ENCODE measurements at places on chromosomes 2 and 18. TPM values are rescaled to one million over a fixed set of nuclear protein-coding genes. Genes with fewer than 3 reads are reported as not detected.

The SLC23A3 gene
- polyA plus RNA-seq, result 2.4 TPM

The RIT2 gene
- not detected for polyA plus RNA-seq

The GATA6 gene
- polyA plus RNA-seq, result 0.28 TPM

The ASPRV1 gene
- polyA plus RNA-seq, result 1.5 TPM

The ALPI gene
- polyA plus RNA-seq, result not detected

The L3MBTL4 gene
- 0.15 TPM for polyA plus RNA-seq

The ARHGAP15 gene
- polyA plus RNA-seq, result 0.21 TPM

The EEF1B2 gene
- polyA plus RNA-seq, result 857 TPM

The CSRNP3 gene
- polyA plus RNA-seq, result 0.61 TPM

The IL1F10 gene
- 0.37 TPM for polyA plus RNA-seq

The DPYSL5 gene
- not detected for polyA plus RNA-seq

- peak overlapping the region; percentile 31 for H3K27ac ChIP-seq
- H3K27me3 ChIP-seq, result no peaks in the 10 kb centered on the region
- H3K36me3 ChIP-seq, result peaks cover under 1% of the 10 kb centered on the region
- DNase-seq, result no peak
- H3K4me1 ChIP-seq, result peaks cover 27% of the 10 kb centered on the region
- H3K4me3 ChIP-seq, result no peak overlapping the region
Measured at GRCh38 chr18:47912343-47912742, 18.1 kb downstream of the SMAD2 start.

DNA sequence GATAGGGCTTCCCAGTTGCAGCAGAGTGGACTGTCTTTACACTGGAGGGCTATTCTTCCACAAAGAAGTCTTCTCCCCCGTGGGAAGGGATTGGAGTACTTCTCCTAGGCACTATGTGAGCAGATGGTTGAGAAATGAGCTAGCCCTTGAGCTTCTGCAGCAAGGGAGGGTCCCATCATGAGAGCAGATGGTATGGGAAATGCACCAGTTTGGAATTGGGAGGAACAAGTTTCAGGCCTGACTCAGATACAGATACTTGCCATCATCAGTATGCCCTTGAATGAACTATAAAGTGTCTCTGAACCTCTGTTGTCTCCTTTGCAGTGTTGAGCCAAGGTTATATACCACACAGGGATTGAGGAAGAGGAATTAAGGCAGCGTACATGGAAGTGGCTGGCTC, 757.4 kb downstream of the RNF144A start:
- DNase-seq, result no peak
- H3K27me3 ChIP-seq, result no peaks in the 10 kb centered on the region
- no peaks in the 10 kb centered on the region for H3K4me1 ChIP-seq
- H3K4me3 ChIP-seq, result no peak overlapping the region
- no peak overlapping the region for H3K27ac ChIP-seq

- no peak overlapping the region for H3K27ac ChIP-seq
- no peak overlapping the region for H3K4me3 ChIP-seq
- DNase-seq, result no peak
- no peaks in the 10 kb centered on the region for H3K27me3 ChIP-seq
- H3K4me1 ChIP-seq, result peaks cover 10% of the 10 kb centered on the region
Measured at GRCh38 chr2:152647552-152647951, 69.7 kb downstream of the PRPF40A start.

- H3K27me3 ChIP-seq, result peaks cover 5% of the 10 kb centered on the region
- H3K27ac ChIP-seq, result no peak overlapping the region
- DNase-seq, result no peak
- H3K36me3 ChIP-seq, result peaks cover 9% of the 10 kb centered on the region
- H3K4me3 ChIP-seq, result no peak overlapping the region
- peaks cover 11% of the 10 kb centered on the region for H3K4me1 ChIP-seq
Measured at GRCh38 chr2:240457223-240458043, 22.0 kb downstream of the GPC1 start.

DNA sequence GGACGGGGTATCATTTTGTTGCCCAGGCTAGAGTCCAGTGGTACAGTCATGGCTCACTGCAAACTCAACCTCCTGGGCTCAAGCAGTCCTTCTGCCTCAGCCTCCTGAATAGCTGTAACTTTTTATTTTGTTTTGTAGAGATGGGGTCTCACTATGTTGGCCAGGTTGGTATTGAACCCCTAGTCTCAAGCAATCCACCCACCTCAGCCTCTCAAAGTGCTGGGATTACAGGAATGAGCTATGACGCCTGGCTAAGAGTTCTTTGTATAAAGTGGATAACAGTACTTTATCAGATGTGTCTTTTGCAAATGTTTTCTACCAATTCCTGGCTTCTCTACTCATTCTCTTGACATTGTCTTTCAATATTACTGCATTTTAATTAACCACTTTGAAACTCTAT, 17.1 kb upstream of the NT5DC4 start:
- H3K27ac ChIP-seq, result no peak overlapping the region
- no peaks in the 10 kb centered on the region for H3K27me3 ChIP-seq
- no peaks in the 10 kb centered on the region for H3K36me3 ChIP-seq
- H3K4me3 ChIP-seq, result no peak overlapping the region

GRCh38 chr2:144682248-144682647, 162.3 kb upstream of the ZEB2 start:
- no peak for DNase-seq
- no peaks in the 10 kb centered on the region for H3K27me3 ChIP-seq
- H3K27ac ChIP-seq, result peak overlapping the region; percentile 26
- no peak overlapping the region for H3K4me3 ChIP-seq
- peaks cover 25% of the 10 kb centered on the region for H3K4me1 ChIP-seq

DNA sequence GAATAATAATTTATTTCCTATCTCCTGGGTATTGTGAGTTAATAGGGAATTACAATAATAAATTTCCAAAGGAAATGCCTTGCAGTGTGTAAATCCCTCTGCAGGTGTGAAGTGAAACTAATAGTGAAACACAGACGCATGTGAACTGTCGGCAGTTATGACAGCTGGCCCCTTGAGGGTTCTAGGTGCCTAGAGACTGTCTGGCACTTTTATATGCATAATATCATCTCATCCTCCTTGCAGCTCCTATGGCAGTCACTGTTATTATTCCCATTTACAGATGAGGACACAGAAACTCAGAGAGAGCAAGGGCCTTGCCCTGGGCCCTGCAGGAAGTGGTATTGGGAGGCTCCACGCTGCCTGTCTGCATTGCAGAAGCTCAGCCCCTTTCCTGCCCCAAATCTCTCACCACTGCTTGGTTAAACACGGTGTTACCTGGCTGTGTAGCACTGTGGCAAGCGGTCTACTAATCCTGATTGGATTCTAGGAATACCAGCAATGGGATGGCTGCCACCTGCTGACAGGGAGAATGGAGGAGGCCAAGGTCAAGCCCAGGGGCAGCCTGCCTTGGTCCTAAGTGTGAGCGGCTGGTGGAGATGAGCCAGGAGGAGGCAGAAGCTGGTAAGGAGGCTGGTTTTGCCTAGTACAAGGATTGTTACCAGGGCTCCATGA, 32.8 kb upstream of the ACKR3 start:
- DNase-seq, result no peak
- no peak overlapping the region for H3K4me3 ChIP-seq
- H3K27me3 ChIP-seq, result no peaks in the 10 kb centered on the region
- H3K36me3 ChIP-seq, result no peaks in the 10 kb centered on the region
- H3K4me1 ChIP-seq, result peaks cover 9% of the 10 kb centered on the region

DNA sequence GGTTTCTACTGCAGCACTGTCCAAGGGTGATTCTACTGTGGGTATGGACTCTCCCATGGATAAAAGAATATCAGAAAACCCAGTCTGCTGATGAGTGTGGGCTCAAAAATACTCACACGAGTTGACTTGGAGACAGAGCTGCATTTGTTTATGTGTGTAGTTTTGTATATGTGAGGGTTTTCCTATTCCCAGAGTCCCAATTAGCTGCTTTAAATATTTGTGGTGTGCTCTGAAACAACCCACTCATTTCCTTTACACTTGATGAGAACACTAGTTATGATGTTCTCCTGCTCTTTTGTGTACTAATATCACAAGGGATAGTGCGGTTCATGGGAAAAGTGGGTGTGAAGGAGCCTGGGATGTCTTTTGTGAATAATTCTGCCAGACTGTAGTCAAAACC, 337.3 kb downstream of the PLCL1 start:
- H3K27me3 ChIP-seq, result no peaks in the 10 kb centered on the region
- DNase-seq, result no peak
- H3K36me3 ChIP-seq, result no peaks in the 10 kb centered on the region
- no peak overlapping the region for H3K27ac ChIP-seq
- no peak overlapping the region for H3K4me3 ChIP-seq
- no peaks in the 10 kb centered on the region for H3K4me1 ChIP-seq

GRCh38 chr2:240286596-240286995, 146.1 kb upstream of the OTOS start:
- H3K27ac ChIP-seq, result no peak overlapping the region
- H3K4me3 ChIP-seq, result no peak overlapping the region
- H3K27me3 ChIP-seq, result peaks cover 8% of the 10 kb centered on the region

DNA sequence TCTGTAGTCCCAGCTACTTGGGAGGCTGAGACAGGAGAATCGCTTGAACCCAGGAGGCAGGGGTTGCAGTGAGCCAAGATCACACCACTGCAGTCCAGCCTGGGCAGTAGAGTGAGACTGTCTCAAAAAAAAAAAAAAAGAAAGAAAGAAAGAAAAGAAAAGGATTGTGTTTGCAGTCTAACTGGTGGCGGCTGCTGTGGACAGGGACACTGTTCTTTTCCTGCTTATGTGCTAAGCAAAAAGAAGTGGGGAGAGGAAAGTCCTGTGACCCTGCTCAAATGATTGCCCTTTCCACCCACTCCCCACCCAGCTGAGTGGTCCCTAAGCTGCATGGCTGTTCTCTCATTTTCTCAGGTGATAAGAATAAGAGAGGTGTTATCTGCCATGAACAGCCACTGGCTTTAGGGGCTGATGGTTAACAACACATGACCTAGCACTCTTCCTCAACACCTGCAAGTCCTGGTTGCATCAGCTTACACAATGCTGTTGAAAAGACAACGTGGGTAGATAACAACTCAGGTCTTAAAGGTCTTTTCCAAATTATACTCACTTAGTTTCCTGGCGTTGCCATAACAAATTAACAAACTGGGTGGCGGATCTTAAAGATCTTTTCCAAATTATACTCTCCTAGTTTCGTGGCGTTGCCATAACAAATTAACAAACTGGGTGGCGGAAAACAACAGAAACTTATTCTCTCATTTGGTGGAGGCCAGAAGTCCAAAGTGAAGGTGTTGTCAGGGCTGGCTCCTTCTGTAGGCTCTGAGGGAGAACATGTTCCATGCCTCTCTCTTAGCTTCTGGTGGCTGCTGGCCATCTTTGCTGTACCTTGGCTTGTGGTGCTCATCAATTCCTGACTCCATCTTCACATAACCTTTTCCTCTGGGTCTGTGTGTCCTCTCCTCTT, 90.3 kb upstream of the RTN4 start:
- H3K27me3 ChIP-seq, result no peaks in the 10 kb centered on the region
- DNase-seq, result no peak
- no peak overlapping the region for H3K4me3 ChIP-seq
- H3K36me3 ChIP-seq, result no peaks in the 10 kb centered on the region
- H3K27ac ChIP-seq, result no peak overlapping the region
- no peaks in the 10 kb centered on the region for H3K4me1 ChIP-seq

DNA sequence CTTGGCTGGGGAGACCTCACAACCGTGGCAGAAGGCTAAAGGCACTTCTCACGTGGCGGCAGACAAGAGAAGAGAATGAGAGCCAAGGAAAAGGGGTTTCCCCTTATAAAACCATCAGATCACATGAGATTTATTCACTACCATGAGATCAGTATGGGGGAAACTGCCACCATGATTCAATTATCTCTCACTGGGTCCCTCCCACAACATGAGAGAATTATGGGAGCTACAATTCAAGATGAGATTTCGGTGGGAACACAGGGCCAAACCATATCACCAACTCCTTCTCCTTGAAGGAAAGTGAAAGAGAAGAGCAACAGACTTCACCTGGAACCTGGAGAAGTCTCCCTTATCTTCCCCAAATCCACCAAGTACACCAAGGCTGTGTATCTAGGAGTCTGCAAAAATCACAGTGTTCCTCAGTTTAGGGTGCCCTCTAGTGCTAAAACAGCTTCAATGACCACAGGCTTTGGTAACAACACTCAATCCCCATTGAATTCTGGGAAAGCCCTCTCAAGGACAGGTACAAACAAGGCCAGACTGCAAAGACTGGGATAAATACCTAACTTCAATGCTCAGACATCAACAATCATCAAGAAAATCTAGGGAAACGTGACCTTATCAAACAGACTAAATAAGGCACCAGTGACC, 148.8 kb upstream of the SRD5A2 start:
- no peak overlapping the region for H3K4me3 ChIP-seq
- H3K36me3 ChIP-seq, result no peaks in the 10 kb centered on the region
- no peaks in the 10 kb centered on the region for H3K27me3 ChIP-seq
- H3K27ac ChIP-seq, result no peak overlapping the region
- no peaks in the 10 kb centered on the region for H3K4me1 ChIP-seq

GRCh38 chr18:74873629-74874028, 276.0 kb downstream of the ZNF407 start:
- no peaks in the 10 kb centered on the region for H3K4me1 ChIP-seq
- H3K27ac ChIP-seq, result no peak overlapping the region
- H3K4me3 ChIP-seq, result no peak overlapping the region
- no peak for DNase-seq
- no peaks in the 10 kb centered on the region for H3K27me3 ChIP-seq
- H3K36me3 ChIP-seq, result no peaks in the 10 kb centered on the region

- H3K27me3 ChIP-seq, result no peaks in the 10 kb centered on the region
- no peak overlapping the region for H3K4me3 ChIP-seq
- H3K27ac ChIP-seq, result no peak overlapping the region
- no peak for DNase-seq
- no peaks in the 10 kb centered on the region for H3K4me1 ChIP-seq
- H3K36me3 ChIP-seq, result no peaks in the 10 kb centered on the region
Measured at GRCh38 chr18:76465630-76466409, 29.2 kb downstream of the ZNF516 start.

GRCh38 chr2:227509824-227510619, 38.1 kb downstream of the AGFG1 start:
- H3K27me3 ChIP-seq, result no peaks in the 10 kb centered on the region
- peaks cover 16% of the 10 kb centered on the region for H3K4me1 ChIP-seq
- peak overlapping the region; percentile 63 for H3K27ac ChIP-seq
- H3K4me3 ChIP-seq, result no peak overlapping the region
- H3K36me3 ChIP-seq, result peaks cover 2% of the 10 kb centered on the region

DNA sequence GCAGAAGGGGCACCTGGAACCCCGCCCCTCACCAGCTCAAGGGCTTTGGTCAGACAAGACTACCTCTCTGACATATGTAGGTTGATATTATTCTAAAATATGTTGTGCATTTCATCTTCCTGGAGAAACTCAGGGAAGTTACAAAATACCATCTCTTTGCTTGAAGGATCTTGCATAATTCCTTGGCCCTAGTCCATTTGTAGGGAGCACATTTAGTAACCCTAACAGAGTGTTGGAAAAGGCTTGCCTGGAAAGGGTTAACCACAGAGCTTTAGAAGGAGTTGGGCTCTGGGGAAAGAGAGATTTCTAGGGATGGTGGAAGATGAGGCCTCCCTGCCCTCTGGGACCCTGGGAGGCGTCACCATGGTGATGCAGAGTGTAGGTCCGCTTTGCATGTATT, 143.0 kb upstream of the SLC1A4 start:
- no peaks in the 10 kb centered on the region for H3K27me3 ChIP-seq
- H3K4me3 ChIP-seq, result no peak overlapping the region
- no peak overlapping the region for H3K27ac ChIP-seq
- peaks cover 13% of the 10 kb centered on the region for H3K4me1 ChIP-seq

GRCh38 chr2:147232225-147232669, 612.6 kb upstream of the ACVR2A start:
- H3K27me3 ChIP-seq, result no peaks in the 10 kb centered on the region
- H3K4me1 ChIP-seq, result no peaks in the 10 kb centered on the region
- no peak overlapping the region for H3K4me3 ChIP-seq
- no peaks in the 10 kb centered on the region for H3K36me3 ChIP-seq

GRCh38 chr2:195610717-195611116, 46.3 kb upstream of the SLC39A10 start:
- H3K4me1 ChIP-seq, result peaks cover 22% of the 10 kb centered on the region
- no peak overlapping the region for H3K4me3 ChIP-seq
- H3K27ac ChIP-seq, result no peak overlapping the region
- no peaks in the 10 kb centered on the region for H3K27me3 ChIP-seq
- no peak for DNase-seq

GRCh38 chr2:142220239-142220638, 89.4 kb upstream of the LRP1B start:
- H3K27me3 ChIP-seq, result no peaks in the 10 kb centered on the region
- DNase-seq, result no peak
- H3K4me1 ChIP-seq, result peaks cover 2% of the 10 kb centered on the region
- no peaks in the 10 kb centered on the region for H3K36me3 ChIP-seq

All from keratinocyte (primary cell).